ENCODE measurements at places on chromosomes 1 and 21.

DNA sequence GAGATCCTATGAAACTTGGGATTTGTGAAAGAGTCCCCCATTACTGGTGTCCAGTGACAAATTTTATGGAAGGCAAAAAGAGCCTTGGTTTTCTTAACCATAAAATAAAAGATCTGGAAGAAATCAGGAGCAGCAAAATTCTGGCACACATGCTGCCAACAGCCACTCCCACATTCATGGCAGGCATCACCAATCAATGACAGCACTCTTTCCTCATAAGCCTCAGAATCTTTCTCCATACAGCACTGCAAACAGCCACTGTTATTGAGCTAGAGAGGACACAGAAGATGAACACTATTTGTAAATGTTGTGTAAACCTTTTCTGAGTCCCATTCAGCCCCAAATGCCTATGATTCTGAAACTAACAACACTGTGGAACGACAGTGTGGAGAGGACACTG lies 162.2 kb downstream of the RRAGC start:
- no peak for DNase-seq

- no peak for DNase-seq
Measured at GRCh38 chr1:24545662-24546061, 10.2 kb upstream of the NCMAP start.

- DNase-seq: no peak
Measured at GRCh38 chr1:60502506-60502905, 428.9 kb upstream of the C1orf87 start.

- no peak for DNase-seq
Measured at GRCh38 chr1:41935226-41935625, 16.5 kb upstream of the HIVEP3 start.

All from SIG-M5 (cell line).